ENCODE measurements at places on chromosomes 6 and 20.

DNA sequence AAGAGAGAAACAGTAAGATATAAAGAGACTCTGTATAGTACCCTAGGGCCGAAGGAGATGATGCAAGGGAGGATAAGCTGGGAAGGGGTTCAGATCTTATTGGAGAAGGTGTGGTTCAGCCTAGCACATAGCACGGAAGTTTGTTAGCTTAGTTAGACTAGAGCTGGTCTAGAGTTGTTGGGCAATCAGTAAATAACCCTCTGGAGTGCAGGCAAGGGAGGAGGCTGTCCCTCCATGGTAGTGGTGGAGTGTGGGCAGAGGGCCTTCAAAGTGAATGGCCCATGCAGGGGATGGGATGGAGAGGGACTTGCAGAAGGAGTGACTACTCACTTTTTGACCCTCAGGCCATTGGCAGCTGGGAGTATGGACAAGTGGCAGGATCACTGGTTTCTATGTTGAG, 20.0 kb downstream of the TULP4 start:
- DNase-seq: no peak

- DNase-seq: no peak
Measured at GRCh38 chr6:150261997-150262697, 106.7 kb upstream of the IYD start.

GRCh38 chr6:129130106-129130505, 247.2 kb downstream of the LAMA2 start:
- DNase-seq: no peak

DNA sequence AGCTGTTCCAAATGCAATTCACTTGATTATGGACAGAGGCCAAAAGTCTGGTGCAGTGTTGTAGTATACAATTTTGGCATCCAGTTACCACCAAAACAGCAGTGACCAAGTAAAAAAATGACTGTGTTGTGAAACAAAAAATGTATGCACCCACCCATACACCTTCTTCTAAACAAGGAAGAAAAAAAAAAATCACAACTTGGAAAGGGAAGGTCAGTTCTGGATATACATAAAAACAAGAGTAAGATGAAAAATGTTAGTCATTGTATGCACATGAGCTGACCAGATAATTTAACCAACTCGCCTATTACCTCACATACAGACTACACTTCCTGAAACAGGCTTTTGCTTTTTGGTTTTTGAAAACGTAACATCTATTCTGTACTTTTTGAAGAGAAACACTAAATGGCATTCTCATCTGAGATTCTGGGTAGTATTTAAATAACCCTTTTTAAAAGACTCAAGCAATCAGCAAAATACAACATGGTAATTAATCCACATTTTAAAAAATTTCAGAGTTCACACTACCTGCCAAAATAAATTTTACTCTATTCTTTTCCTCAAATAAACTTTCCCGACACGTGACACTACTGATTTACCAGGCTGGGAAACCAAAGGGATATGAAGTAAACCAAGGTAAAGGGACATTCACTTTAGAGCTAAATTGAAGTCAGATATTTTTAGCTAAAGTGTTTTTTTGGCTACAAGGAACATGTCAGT, 141.6 kb upstream of the SHLD1 start:
- DNase-seq: no peak

DNA sequence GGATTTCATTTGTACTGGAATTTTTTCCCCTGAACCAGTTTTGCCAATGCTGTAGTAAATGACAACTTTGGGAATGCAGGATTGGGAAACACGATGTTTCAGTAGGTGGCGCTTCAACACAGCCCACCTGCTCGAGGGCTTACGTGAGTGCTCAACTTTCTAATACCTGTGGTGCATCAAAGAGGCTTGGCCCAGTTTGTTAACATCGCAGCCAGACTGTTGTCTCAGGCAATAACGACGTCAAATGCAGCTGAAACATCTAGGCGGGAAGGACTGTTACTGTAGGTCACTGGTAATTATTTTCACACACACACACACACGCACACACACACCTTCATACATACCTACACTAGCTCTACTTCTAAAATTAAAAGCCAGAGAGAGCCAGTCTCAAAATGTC, 815.5 kb upstream of the SLC35B3 start:
- DNase-seq: no peak

GRCh38 chr6:13554929-13555333, 19.5 kb upstream of the SIRT5 start:
- DNase-seq: no peak

DNA sequence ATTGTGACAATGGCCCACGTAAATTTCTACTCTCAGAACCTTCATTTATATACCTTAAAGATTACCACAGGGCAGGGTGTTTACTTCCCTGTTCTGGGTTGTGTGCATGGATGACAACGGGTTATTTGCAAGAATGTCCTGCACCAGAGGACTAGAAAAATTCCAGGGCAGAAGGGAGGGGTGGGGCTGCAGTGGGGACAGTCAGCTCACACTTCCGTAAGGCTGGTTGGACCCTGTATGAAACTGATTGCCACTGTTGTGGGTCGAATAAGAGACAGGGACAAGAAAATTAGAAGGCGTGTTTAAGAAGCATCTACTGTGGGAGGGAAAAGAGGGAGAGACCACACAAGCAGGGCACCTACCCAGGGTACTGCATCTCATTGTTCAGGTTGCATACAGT, 96.5 kb downstream of the SNAP25 start:
- no peak for DNase-seq

- DNase-seq: no peak
Measured at GRCh38 chr6:119760046-119760445, 410.5 kb upstream of the MAN1A1 start.

DNA sequence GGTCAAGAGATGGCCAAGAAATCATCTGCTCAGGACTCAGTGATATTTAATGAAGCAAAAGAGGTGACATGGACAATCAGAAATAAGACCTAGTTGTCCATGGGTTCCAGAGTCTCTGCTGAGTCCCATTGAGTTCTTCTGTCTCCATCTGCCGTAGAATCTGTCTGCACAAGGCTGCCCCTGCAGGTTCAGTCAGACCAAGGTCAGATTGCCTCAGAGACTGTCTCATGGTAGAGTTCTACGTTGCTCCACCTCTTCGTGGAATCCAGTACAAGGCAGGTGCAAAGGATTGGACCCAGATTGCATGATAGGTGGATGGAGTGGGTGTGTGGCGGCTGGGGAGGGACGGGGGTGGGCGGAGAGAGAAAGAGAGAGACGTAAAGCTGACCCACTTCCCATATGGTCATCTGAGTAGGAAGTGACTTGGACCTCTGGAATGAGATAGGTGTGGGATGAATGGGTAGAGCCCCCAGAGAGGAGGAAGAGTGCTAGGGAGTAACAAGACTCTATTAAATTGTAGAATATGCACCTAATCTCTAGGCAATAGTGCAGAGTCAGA, 75.3 kb downstream of the SOBP start:
- DNase-seq: no peak

- DNase-seq: no peak
Measured at GRCh38 chr6:16974704-16975359, 127.0 kb upstream of the STMND1 start.

DNA sequence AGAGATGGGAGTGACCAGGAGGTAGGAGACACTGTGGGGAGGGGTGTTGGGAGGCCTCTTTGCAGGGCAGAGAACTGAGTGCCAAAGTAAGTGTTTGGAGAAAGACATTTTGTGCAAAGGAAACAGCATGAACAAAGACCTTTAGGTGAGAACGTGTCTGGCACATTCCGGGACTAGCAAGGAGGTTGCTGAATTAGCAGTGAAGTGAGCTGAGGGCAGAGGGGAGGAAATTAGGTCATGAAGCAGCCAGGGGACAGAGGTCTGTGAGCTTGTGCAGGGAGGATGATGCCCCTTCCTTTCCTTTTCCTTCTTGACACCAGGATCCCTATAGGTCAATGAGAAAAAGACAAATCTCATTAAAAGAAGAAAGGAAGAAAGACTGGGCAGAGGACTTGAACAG, 21.4 kb upstream of the AHCY start:
- no peak for DNase-seq

- DNase-seq: no peak
Measured at GRCh38 chr6:6695625-6696276, 107.2 kb downstream of the LY86 start.

DNA sequence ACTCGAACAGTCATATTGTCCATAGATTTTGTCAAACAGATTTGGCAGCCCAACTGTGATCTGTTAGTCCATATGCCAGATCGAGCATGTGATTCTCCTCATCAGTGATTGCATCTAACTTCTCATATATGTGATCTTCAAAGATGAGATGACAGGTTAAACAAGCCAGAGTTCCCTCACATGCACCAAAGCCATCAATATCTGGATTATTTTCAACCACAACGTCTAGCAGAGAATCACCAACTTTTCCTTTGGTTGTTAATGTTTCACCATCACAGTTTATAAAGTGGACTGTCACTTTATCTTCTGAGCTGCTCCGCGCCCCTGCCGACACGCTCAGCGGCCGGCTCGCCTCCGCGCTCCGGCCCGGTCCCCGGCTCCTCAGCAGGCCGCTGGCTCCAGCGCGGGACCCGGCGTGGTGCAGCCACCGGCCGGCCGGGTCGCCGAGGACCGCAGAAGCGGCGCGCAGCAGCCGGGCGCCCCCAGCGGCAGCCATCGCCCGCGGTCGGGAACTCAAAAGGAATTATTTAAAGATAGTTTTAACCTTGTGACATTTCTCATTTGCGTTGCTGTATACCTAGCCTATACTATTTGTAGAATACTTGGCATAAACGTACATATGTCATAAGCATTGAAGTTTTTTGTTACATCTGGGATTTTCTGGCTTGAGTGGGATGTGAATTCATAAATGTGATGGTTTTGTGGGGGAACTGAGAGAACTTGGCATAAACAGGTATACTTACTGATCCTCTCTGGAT, 40.1 kb upstream of the DYNLRB1 start:
- no peak for DNase-seq

GRCh38 chr20:57027777-57028176, 238.7 kb downstream of the BMP7 start:
- no peak for DNase-seq

- no peak for DNase-seq
Measured at GRCh38 chr6:123016431-123017103, 20.5 kb downstream of the CLVS2 start.

DNA sequence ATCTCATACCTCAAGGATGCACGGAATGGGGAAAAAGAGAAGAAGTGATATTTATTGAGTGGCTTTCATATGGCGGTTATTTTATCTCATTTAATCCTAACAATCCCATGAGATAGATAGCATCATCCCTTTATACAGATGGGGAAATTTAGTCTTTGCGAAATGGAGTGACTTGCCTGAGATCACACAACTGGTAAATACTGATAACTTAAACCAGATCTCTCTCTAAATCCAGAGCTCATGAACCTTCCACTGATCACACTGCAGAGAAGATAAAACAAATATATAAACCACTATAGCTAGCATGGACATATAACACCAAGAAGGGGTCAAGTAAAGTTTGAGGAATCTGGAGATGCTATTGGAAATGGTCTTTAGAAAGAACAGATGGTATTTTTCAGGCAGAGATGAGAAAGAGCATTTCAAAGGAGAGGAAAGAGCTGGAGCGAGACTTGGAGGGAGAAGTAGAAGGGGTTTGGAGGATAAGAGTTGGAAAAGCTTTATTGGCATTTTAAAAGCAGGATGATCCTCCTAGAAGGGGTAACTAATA, 139.8 kb upstream of the TNFAIP3 start:
- no peak for DNase-seq

- DNase-seq: no peak
Measured at GRCh38 chr20:23152308-23152892, 66.3 kb upstream of the CD93 start.

GRCh38 chr6:155188707-155189496, 74.9 kb upstream of the CLDN20 start:
- DNase-seq: no peak

GRCh38 chr6:52284131-52284459, 447 bp downstream of the MCM3 start:
- DNase-seq: no peak

DNA sequence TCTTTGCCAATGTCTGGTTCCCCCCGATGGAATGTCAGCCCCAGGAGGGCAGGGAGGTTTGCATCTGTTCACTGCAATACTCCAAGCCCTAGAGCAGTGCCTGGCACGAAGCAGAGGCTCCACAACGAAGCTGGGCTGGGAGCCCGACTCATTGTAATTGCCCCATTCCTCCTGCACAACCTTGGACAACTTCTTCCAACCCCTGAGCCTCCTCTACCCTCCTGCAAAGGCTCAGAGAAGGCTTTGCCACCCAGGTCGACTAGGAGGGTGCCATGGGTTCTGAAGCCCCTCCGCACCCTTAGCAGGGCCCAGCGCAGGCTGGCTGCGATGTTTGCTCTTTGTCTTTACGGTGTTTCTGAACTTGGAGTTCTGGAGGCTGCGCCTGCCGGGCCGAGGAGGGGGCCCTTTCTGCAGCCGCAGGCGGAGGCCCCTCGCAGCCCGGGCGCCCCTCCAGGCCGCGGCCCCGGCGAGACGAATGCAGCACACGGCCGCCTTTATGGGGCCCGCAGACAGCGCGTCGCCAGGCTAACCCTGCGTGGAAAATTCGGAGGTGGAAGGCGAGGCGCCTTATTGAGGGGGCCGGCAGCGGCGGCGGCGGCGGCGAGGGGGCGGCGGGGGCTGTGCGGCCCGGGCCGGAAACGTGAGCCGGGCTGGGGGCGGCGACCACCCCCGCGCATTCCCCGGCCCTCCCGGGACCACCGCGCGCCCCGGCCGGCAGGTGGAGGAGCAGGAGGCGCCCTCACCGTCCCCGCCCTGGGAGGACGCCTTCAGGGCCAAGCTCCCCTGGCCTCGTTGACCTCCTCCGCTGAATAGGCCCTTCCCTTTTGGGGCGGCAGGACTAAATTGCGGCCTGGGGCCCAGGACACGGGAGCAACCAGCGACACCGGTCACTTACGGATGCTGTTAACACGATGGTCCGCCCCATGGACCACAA, 27.0 kb downstream of the SNAI1 start:
- DNase-seq: no peak

GRCh38 chr6:158058171-158058651, 76.5 kb downstream of the SYNJ2 start:
- DNase-seq: no peak

DNA sequence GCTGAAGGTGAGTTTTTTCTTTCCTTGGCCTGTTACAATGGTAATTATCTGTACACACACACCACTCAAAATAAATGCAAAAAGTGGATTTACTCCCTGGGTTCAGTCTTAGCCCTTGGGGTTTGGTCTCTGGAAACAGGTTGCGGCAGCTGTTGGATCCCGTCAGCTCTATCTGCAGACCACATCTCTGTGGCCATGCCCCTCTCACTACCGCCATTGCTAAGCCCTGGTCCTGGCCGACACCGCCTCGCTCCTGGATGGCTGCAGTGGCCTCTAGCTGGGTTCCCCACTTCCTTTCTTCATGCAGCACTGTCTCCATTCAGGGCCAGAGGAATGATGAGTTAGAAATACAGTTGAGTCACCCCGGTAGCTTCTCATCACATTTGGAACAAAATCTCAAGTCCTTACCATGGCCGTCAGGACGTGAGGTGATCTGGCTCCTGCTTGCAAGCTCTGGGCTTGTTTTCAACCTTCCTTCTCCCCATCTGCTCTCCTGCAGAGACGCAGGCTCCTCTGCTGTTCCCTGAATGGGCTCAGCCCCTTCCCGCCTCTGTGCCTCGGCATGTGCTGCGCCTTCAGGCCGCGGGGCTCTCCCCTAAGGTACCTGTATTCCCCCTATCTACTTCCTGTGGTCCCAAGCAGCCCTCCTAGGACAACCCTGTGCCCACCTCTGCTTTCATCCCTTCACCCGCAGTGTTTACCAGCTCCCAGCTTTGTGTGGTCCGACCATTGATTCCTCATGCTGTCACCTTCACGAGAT, 38.0 kb downstream of the EFCAB8 start:
- no peak for DNase-seq

- peak; percentile 42 for DNase-seq
Measured at GRCh38 chr6:31734821-31735406, 1.4 kb downstream of the CLIC1 start.

All from activated T-cell treated with anti-CD3 and anti-CD28 coated beads, Interleukin-2, amount 50 U/mL, for 4 hours (primary cell).